Glomerular endothelial cell (primary cell): ENCODE measurements at places on chromosomes 4 and X.

DNA sequence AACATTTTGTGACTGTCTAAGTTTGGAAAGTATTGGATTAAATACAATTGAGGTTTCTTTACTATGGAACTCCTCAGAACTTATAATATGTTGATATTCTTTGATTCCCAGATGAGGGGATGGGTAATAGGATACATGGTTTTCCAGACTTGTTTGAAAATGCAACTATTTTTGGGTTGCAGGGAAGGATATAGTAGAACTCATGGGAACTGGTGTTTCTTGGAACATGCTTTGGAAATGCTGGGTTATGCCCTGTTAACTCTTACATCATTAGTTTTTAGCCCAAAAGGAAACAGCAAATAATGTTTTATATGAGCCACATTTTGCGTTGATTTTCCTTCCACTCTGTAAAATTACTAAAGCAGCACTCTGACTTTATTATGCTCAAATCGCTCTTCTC lies 41.9 kb downstream of the HPF1 start:
- DNase-seq: no peak

DNA sequence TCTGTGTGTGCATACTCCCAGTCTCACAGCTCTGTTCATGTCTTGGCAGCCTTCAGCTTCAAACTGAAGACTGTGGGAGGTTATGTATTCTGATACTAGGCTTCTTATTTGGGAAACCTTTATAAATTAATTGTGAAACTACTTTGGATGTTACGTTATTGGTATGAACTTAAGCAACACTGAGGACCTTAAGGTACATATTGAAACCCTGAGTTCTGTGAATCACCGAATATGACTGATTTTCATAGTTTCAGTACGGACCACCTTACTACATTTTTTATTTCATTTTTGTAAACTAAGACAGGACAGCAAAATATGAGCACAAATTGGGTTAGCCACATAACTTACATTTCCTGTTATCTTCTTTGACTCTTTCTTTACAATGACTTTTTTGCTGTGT lies 498.4 kb downstream of the PDGFC start:
- DNase-seq: no peak

DNA sequence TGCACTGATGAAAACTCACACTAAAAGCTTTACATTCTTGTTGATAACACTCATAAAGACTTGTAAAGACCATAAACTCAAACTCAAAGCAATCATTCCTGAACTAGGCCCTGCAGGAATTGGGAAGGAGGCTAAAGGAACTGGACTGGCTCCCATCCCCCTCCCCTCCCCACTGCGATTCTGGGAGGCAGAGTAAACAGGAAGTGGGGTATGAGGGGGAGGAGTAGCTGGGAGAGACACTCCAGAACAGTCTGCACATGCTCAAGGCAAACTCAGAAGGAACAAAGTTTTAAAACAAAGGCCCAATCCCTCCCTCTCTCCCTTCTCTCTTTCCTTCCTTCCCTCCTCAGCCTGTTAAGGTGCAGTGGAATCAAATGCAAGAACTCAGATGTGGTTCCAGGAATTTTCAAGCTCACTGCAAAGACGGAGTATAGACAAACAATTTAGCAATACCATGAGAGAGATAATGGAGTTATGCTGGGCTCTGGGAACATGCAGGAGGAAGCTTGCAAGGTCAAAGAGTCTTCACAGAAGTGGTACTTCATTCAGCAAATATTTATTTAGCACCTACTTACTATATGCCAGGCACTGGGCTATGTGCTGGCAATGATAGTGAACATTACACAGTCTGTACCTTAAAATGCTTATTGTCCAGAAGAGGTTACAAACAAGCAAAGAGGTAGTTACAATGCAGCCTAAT lies 15.9 kb downstream of the MID1IP1 start:
- no peak for DNase-seq

GRCh38 chr4:34850421-34850820 lies 1393.9 kb downstream of the ARAP2 start:
- DNase-seq: no peak

- DNase-seq: no peak
These were observed 177.3 kb downstream of the ARHGAP10 start for GRCh38 chr4:147909225-147909624.

DNA sequence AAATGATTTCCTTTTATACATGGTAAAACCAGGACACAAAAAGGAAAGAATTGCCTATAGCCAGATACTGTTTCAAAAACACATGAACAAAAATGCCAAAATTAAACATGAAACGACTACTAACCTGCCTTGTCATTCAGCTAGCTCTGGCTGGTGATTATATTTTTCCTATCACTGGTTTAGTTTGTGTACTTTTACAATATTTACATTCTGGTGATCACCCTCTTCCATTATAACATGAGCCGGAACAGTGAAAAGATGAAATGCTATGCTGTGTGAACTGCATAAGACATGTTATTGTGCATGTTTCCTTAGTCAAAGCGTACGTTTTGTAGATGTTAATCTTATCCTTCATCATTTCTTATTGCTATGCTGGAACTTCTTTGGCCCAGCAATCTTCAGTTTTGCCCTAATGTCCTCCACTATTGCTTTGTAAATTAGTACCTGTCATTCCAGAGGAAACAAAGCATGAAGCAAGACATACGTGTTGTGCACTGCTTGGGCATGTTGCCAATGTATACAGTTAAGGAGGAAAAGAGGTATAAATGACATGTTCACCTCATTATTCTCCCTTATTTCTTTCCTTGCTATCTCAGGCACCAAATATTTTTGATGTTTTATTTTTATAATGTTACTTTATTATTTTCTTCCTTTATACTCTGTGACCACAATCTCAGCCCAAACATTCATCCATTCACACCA lies 386.3 kb downstream of the ARHGAP24 start:
- DNase-seq: no peak

- DNase-seq: no peak
These were observed 184.7 kb downstream of the TMA16 start for GRCh38 chr4:163679189-163679588.

DNA sequence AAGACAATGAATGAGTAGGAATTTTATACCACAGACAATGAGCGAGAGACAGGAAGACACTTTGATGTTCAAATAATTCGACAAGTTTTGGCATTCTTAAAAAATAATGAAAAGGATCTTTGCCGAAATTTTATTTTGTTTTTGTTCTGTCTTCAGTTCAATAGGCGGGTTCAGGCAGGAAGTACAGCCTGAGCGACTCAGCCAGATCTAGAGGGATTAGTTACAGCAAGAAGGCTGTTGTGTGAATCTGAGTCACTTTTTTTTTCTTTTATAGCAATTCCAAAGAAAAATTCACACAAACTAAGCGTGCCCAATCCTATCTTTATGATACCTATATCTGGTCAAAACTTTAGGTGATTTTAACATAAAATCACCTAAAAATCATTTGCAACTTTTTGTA lies 505.4 kb upstream of the FAM241A start:
- no peak for DNase-seq

DNA sequence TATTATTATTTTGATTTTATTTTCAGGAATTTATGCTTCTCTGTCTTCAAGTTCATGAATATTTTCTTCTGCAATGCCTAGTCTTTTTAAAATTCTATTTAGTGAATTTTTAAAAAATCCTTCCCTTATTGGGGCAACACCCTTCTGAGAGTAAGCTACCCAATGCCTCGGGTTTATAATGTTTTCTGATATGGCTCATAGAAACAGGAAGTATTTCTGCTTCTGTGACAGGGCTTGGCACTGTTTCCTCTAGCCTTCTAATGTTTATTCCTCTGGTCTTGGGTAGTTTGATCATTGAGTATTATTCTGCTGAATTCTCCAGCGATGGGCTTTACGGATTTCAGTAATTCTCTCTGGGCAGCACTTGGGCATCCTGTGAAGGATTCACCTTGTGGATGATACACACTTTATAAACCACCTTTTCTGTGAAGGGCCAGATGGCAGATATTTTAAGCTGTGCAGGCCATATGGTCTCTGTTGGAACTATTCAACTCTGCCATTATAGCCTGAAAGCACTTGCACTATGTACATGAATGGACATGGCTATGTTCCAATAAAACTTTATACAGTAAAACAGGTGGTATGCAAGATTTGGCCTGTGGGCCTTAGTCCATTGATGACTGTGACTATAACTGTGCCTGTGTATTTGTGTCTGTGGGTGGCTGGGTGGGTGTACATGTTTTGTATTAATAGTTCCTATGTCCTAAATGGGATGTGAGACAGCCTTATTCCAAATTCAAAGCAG lies 95.9 kb upstream of the FAT1 start:
- no peak for DNase-seq

- no peak for DNase-seq
These were observed 5.9 kb downstream of the EDA2R start for GRCh38 chrX:66632981-66633380.

- no peak for DNase-seq
These were observed 18.4 kb downstream of the FGF2 start for GRCh38 chr4:122845066-122845465.

- no peak for DNase-seq
These were observed 1292.8 kb upstream of the TENM3 start for GRCh38 chr4:180950377-180950776.

DNA sequence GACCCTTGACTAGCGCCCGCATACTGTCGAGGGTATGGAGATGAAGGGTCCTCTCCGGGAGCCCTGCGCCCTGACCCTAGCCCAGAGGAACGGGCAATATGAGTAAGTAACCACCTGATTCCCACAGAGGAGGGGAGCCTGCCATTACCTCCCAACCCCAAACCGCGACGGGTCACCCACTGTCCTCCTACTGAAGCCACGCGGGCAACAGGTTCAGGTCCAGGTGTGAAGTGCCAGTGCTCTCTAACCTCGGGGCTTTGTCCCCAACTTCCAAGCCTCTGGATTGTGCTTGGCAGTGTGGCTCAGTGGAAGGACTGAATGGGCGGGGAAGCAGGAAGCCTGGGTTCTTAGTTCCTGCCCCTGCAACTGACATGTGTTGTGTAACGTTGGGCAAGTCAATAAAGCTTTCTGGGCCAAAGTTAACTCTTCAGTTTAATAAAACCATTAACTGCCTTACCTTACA lies 694 bp downstream of the OCRL start:
- DNase-seq: no peak

DNA sequence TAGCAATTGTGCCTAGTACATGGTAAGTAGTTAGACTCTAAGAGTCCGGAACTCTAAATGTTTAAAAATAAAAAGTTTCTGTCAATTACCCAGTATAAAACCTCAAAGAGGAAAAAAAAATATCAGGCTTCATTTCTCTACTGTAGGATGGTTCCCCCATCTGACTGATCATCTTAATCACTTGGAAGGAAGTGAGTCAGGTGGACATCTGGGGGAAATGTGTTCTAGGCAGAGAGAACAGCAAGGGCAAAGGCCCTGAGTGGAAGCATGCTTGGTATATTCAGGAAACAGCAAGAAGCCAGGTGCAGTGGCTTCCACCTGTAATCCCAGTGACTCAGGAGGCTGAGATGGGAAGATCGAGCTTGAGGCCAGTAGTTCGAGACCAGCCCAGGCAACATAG lies 2.9 kb upstream of the EIF1AX start:
- peak; percentile 45 for DNase-seq

- no peak for DNase-seq
These were observed 159.2 kb downstream of the SPRY1 start for GRCh38 chr4:123555807-123556273.

DNA sequence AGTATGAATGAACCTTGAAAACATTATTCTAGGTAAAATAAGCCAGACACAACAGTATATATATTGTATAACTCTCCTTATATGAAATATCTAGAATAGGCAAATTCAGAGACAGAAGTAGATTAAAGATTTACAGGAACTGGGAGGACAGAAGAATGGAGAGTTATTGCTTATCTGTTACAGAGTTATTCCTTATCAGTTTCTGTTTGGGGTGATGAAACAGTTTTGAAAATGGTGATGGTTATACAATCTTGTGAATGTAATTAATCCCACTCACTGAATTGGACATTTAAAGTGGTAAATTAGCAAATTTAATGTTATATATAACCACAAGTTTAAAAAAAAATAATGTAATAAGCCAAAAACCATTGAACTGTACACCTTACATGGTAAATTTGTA lies 14.5 kb upstream of the EXOC1 start:
- DNase-seq: no peak

- DNase-seq: no peak
These were observed 51.2 kb downstream of the IRF2 start for GRCh38 chr4:184423003-184423686.

DNA sequence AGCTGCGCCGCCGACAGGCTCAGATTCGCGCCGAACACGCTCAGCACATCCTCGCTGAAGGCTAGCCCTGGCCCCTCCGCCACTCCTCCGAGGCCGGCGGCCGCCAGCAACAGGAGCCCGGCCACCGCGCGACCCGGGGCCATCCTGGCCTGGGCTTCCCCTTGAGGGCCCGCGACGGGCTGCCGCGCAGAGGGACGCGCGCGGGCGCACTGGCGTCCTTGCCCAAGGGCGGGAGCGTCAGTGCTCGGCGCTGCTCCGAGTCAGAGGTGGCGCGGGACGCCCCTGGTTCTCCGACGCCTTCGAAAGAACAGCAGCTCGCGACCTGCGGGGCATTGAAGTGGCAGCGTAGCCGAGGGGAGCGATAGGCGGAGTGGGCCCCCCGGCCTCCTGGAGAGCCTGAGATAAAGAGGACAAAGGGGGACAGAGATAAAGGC lies 745 bp downstream of the SLC39A8 start:
- DNase-seq: no peak

- no peak for DNase-seq
These were observed 15.1 kb downstream of the ANKRD50 start for GRCh38 chr4:124697441-124697840.

- DNase-seq: no peak
These were observed 3.5 kb downstream of the PKD2 start for GRCh38 chr4:88010966-88011365.

- no peak for DNase-seq
These were observed 1305.2 kb downstream of the ARAP2 start for GRCh38 chr4:34939073-34939472.

GRCh38 chr4:155143512-155143911 lies 64.9 kb upstream of the NPY2R start:
- DNase-seq: no peak

- no peak for DNase-seq
These were observed 35.5 kb upstream of the ADH4 start for GRCh38 chr4:99179626-99180025.

DNA sequence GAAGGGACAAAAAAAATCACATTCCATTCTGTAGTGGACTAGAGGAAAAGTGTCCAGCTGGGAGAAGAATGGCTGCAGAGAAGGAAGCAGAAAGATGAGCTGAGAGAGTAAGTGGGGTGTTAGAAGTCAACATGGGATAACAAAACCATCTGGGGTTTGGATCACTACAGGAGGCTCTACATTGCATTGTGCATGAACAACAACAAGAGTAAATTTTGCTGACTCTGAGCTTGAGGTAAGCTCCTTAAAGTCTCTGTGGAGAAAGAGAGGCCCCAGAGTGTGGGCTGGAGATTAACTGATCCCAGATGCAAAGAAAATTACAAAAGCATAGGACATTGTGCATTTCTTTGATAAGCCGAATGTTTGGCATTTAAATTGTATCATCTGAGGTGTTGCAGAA lies 128.9 kb downstream of the UGT8 start:
- DNase-seq: no peak

- DNase-seq: no peak
These were observed 75.2 kb downstream of the PAQR3 start for GRCh38 chr4:78863991-78864390.

GRCh38 chr4:56723659-56724230 lies 42.6 kb upstream of the HOPX start:
- no peak for DNase-seq
